Vagina (tissue), 2 donors: ENCODE measurements at places on chromosomes 16 and 17.

DNA sequence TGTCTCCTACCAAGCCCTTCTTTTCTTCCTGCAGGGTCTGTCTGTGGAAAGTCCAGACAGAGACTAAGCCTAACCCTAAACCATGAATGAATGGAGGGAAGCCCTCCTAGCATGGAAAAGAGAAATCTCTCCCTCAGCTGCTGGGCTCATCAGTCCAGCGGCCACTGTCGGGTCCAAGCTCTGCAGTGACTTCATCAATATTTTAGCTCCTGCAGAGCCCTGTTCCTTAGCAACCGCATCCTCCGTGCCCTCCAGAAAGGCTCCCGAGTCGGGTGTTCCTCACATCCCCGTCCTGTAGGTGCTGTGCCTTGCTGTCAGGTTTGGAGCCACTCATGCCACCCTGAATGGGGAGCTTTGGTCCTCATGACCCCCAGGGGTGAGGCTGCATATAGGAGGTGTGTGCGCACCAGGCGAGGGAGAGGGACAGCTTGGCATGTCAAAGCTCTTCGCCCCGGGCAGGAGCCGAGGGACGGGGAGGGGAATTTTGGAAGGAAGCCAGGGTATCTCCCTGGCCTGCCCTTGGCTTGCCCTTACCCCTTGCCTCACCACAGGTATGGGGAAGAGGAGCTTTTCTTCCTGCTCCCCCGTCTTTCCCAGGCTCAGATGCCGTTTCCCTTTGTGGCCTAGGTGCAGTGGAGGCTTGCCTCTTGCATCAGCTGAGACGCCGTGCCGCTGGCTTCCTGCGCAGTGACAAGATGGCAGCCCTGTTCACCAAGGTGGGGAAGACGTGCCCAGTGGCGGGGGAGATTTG is 23.9 kb downstream of the SGSM2 start:
- no peak for DNase-seq

GRCh38 chr16:54280751-54281150 is 5.8 kb downstream of the IRX3 start:
- no peak for DNase-seq

- no peak for DNase-seq
Observed at GRCh38 chr17:9121186-9121820, 100.0 kb downstream of the NTN1 start.

- no peak for DNase-seq
Observed at GRCh38 chr17:69677130-69677529, 262.6 kb downstream of the MAP2K6 start.

DNA sequence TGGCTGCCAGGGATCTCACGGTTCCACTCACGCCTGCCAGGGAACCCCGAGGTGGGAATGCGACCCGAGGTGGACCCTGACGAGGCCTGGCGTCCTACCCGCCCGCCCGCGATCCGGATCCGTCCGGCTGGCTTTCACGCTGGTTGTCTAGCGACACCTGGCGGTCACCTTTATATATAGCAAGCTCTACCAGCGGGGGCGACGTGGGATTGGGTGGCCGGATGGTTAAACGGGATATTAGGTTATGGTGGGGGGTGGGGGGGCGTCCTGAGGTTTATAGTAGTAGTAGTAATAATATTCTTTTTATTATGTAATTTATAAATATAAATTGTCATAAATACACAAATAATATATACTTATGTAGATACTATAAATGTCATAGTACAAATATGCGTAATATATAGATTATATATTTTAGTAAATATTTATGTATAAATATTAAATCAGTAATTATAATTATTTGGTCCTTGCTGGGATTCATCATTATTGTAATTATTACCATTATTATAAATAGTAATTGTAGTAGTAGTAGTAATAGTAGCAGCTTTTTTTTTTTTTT is 136.9 kb downstream of the KCNJ12 start:
- no peak for DNase-seq

DNA sequence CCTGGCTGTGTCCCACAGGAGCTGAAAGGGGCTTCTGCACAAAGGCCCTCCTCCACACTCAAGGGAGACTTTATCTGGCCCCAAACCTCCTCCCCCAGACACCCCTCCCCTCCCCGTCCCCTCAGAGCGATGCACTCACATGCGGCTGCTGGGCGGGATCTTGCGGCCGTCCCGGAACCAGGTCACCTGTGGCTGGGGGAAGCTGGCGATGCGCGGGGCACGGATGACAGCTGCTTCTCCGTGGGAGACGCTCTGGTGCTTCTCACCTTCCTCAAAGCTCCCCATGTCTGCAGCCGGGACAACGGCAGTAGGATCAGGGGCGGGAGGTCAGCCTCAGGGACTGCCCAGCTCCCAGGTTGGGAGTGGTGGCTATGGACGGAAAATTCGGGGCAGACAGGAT is 144.0 kb upstream of the CDC42EP4 start:
- DNase-seq: no peak

DNA sequence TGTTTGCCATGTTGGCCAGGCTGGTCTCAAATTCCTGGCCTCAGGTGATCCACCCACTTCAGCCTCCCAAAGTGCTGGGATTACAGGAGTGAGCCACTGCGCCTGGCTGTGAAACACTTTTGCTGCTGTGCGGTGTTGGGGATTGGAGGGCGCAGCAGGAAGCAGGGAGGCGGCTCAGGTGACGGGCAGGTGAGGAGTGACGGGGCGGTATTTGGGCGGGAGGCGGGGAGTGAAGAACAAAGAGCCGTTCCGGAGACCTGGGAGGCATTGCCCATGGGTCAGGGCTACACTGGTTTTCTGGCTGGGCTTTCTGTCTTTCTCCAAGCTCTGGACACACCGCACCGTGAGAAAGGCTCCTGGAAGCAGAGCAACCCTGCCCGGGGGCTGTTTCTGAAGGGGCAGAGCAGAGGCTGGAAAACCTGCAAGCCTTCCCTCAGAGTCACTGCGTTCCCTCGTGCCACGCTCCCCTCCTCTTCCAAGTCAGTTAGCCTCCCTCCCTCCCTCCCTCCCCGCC is 22.1 kb downstream of the CRISPLD2 start:
- DNase-seq: no peak

- DNase-seq: no peak
Observed at GRCh38 chr17:2157081-2157480, 102.2 kb downstream of the HIC1 start.

DNA sequence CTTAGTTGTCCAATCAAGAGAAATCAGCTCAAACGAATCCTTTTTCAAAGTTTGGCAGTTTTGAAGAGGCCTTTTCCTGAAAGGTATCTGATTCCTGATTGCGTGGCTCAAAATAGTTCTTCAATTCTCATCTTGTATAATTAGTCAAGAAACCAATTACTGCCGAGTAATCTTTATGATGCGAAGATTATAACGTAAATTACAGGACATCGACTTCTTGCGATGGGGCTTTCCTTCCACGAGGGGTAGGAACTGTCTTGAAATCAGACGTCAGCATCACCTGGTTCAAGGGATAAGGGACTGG is 644 bp upstream of the ARL2BP start:
- no peak for DNase-seq

DNA sequence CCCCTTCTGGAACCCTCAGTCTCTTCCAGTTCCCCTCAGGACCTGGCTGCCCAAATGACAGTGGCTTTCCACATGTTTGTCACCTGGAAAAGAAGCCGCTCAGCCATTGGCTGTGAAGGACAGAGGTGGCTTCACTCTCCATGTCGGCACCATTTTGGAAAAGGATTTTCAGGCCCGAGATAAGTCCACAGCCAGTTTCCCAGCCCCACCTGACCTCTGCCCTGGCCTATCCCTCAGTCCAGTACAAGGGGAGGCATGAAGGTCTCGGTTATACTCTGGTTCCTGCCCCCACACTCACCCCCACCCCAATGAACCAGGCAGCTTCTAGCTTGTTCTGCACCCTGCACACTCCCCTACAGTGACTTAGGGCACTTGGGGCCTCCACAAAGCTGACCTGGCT is 15.2 kb downstream of the AOC3 start:
- DNase-seq: no peak

DNA sequence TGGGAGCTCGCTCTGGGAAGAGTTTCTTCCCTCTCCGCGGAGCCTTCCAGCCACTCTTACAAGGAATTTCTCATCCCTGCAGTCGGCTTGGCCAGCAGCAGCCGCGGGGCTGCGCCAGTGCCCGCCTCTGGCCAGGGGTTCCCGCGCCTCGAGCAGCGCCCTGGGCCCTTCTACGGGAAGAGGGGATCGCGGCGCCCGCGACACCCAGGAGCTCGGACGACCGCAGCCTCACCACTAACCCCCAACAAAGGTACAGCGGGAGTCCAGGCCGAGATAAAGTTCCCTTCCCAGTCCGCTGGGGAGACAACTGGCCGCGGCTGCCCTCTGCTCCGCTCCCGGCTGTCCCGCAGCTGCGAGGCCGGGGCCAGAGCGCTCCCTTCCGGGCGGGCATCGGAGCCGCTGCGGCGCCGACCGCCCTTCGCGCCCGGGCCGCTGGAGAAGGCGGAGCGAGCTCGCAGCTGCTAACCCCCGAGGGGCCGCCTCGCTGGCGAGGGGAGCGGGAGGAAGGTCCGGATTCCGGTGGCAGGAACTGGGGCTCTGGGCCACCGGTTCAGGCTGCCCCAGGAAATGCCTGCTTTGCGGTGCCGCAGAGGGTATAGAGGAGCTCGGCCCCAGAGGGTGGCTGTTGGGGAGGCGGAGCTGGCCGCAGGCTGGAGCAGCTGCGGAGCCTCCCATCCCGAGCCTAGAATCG is 3.6 kb upstream of the HS3ST3B1 start:
- DNase-seq: no peak

DNA sequence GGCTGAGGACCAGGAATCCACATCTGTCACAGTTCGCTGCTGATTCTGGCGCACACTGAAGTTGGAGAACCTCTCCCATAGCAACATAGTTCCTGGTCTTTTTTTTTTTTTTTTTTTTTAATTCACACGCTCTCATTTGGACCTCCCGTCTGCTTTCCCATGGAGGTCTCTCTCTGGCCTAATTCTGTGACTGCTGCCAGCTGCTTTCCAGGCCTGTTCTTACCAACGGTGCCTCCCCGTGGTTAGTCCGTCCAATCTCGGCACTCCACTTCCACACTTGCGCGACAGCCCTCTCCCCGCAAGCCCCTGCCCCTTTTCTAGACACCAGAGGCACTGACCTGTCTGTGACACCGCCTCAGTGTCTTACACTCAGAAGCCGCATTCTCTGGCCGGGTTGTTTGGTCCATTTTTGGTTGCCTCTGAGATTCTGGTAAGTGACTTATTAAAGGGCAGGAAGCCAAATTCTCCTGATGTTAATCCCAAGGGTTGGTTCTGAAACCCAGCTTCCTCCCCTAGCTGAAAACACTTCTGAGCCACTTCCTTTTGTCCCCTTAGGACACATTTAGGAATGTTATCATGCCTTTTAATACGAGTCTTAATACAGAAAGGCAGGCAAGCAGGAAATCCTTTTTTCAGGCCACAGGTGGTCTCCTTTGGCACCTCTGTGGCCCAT is 1.1 kb upstream of the AKTIP start:
- no peak for DNase-seq

- no peak for DNase-seq
Observed at GRCh38 chr17:57413848-57414651, 157.7 kb downstream of the MSI2 start.

DNA sequence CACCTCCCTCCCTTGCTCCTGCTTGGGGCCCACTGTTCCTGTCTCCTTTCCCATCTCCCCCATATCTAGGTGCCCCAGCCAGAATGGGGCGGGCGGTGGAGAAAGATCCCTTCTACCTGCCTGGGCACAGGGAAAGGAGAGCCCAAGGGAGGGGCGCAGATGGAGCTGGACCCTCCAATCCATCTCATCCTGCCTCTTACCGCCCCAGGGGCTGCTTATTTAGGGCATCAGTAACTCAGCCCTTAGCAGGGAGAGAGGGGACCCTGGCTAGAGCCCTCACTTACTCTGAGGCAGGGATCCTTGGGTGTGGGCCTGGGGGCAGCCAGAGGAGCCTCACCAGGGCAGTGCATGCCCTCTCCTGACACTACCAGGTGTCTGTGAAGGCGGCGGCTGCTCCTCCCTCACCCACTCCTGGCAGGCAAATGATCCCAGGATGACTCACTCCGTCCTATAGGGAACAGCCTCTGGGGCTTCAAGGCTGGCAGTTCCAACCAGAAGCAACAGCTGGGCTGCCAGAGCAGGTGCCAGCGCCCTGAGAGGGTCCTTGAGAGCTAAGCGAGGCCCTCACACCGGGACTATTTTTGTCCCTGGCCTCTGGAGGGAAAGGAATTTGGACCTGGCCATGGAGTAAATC is 16.3 kb upstream of the BCAR1 start:
- DNase-seq: no peak

GRCh38 chr17:78905541-78905940 is 2.5 kb upstream of the CEP295NL start:
- no peak for DNase-seq

GRCh38 chr16:2015117-2015946 is 4.3 kb upstream of the NPW start:
- no peak for DNase-seq

GRCh38 chr17:32575852-32576251 is 89.1 kb downstream of the CDK5R1 start:
- DNase-seq: no peak

DNA sequence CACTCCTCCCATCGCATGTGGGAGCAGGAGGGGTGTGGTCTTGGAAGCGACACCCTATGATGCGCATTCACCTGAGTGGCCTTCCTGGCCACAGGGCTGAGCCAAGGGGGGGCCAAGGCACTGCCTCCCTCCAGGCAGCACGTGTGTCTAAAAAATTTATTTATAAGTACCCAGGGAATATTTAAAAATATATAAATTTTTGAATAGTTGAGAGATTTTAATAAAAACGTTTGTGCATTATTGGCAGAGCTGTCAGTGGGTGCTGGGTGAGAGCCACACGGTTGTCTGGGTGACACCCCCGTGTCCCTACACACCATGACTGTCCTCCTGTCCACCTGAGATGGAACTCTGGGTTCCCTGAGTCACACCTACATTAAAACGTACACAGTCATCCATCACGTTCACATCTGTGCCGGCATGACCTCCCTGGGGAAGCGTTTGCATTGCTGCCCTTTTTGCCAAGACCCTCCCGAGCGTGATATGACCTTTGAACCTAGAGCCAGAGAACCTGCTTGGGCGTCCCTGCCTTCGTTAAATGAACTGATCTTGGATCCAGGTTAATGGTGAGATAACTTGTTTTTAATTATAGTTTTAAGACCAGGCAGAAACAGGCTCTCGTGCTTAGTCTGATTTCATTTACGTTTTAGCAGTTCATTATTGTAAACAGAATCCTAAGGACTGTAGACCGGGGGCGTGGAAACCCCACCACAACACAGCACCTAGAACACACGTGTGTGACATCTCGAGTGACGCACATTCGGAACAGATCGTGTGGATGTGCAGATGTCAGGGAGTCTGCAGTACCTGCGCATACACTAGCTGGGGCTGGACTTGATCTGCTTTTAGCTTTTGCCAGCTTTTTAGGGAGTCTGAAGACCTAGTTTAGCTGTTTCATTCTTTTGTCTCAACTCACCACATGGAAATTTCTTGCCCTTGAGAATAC is 192.8 kb upstream of the CHMP6 start:
- no peak for DNase-seq

DNA sequence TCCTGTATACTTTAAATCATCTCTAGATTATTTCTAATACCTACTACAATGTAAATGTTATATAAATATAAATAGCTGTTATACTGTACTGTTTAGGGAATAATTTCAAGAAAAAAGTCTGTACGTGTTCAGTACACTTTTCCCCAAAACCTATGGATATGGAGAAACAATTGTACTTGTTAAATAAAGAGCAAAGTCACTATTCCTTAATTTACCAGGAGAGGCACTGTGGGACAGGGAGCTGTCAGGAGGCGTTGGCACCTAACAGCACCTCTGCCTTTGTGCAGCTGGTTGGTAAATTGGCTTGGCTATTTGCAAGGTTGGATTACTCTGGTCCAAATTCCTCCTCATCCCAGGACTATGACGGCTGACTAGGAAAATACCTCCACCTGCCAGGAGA is 28.0 kb downstream of the CRHR1 start:
- DNase-seq: no peak
